Breast epithelium (tissue), 4 donors: ENCODE measurements at places on chromosomes 5 and 9.

- DNase-seq = peak; percentile 59
Measured at GRCh38 chr9:136847826-136848392, 1.3 kb upstream of the PHPT1 start.

DNA sequence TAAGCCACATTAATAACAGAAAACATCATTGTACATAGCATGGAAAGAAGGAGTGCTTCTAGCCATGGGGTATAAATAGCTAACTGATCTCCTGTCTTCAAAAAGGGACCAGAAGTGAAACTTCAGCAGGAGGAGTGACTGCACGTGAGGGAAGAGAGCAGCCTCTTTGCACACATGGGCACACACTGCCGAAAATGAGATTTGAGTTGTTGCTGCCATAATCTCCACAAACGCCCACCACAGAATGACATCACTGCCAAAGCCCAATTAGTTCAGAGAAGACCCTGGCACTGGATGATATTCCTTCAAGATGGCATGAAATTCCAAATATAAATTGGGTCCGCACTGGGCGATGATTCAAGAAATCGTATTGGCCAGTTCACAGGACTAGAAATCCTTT is 238.9 kb upstream of the NR4A3 start:
- DNase-seq = no peak

DNA sequence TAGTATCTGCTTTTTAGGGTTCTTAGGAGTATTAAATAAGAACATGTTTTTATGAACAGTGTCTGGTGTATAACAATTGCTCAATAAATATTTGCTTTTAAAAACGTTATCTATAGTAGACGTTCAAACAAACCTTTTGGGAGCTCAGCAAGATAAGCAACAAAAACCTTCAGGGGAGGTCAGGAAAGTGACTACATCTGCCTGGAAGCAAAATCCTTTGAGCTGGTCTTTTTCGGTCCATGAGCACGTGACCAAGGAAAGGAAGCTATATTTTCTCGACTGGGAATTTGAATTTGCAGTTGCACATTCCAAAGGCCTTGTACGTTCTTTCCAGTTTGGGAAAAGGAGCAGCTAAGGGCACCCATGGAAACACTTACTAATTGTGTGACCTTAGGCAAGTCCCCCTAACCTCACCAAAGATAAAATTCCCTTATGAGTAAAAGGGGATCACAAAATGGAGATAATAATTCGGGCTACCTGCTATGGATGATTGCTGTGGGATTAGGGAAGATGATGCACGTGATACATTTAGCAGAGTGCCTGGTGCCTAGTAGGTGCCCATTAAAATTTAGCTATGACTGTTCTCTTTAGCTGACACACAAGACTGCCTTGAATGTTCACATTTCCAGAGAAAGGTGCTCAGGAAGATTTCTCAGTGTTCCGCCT is 45.4 kb downstream of the PTTG1 start:
- no peak for DNase-seq

DNA sequence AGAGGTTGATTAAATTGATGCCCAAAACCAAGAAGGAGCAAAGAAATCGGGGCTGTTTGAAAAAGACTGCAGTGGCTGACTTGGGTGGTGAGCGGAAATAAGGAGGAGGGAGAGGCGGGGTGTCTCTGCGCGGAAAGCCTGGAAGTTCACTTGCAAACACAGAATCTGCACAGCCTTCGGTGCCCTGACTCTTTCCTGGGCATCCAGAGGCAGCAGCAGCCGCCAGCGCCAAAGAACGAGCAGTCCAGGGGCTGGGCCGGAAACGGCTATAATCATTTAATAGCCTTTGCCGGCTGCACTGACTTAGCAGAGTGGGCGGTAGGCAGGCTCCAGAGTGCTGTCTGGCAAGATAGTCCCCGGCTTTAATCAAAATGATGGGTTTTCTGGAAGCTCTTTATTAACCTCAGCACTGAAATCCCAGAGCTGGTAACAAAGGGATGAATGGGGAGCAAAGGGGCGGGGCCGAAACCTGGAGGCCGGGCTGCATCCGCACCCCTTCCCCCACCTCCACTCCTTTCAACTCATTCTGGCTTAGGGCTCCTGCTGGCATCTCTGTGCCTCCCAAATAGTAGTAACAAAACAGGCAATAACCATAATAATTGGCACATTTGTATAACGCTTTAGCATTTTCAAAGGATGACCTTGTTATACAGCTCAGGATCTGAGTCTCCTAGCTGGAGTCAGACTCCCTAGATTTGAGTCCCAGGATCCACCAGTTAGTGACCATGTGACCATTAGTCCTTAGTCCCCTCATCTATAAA is 35.7 kb downstream of the PCDHAC2 start:
- DNase-seq = no peak
